Stimulated activated CD4-positive, alpha-beta T cell treated with anti-CD3 and anti-CD28 coated beads, Interleukin-1b, Interleukin-23, amount 100 ng/mL, for 4 hours (primary cell): ENCODE measurements at places on chromosomes 12 and 14.

- DNase-seq = no peak
Measured at GRCh38 chr14:22218728-22219127, 370.3 kb downstream of the DAD1 start.

DNA sequence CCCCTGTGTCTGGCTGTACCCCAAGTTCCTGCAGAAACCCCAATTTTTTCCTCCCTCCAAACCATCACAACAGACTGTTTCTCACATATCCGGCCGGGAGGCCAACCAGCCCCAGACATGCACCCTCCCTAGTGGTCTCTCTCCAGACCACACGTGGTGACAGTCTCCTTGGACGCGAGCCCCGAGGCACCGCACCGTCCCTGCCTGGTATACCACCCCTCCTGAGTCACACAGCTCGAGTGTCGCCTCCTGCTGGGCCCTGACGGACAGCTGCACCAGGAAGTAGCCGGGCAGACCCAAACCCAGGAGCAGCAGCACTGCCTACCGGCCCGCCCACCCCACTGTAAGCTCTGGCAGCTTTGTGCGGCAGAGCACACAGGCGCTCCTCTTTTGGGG is 97.4 kb downstream of the RFLNA start:
- no peak for DNase-seq

DNA sequence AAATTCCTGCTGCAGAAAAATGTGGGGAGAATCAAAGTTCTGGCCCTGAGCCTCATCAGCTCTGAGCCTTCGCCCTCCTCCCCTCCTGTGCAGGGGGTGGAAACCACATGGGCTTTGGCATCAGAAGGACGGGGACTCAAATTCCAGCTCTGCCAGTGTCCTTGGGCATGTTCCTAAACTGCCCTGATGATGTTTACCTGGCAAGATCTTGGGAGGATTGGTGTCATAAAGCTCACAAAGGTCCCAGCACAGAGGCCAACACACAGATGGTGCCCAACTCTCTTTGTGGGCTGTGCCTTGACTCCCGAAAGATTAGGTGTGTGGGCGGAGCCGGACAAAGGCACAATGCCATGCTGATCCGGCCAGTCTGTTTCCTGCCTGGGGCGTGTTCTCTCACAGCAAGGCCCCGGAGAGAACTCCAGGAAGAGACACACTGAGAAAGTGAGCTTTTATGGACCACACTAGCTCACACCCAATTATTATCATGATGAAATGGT is 20.5 kb upstream of the CLMN start:
- no peak for DNase-seq

- no peak for DNase-seq
Measured at GRCh38 chr12:122788387-122788786, 14.0 kb downstream of the CCDC62 start.
